ENCODE measurements at places on chromosomes 12 and 14.

DNA sequence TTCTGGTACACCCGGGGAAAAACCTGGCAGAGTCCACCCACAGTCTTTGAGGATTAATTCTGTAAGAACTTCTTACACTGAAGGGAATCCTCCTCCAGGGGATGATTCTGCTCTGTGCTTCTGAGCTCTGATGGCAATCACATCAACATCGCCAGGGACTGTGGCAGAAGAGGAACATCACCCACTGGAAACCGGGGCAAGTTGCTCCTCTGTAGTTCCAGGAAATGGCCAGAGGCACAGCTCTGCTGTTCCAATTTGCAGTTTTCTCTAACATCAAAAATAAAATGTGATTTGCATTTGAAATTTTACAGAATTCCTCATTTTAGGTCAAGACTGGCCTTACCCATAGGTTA is 207.6 kb downstream of the DAD1 start:
- DNase-seq, result no peak

DNA sequence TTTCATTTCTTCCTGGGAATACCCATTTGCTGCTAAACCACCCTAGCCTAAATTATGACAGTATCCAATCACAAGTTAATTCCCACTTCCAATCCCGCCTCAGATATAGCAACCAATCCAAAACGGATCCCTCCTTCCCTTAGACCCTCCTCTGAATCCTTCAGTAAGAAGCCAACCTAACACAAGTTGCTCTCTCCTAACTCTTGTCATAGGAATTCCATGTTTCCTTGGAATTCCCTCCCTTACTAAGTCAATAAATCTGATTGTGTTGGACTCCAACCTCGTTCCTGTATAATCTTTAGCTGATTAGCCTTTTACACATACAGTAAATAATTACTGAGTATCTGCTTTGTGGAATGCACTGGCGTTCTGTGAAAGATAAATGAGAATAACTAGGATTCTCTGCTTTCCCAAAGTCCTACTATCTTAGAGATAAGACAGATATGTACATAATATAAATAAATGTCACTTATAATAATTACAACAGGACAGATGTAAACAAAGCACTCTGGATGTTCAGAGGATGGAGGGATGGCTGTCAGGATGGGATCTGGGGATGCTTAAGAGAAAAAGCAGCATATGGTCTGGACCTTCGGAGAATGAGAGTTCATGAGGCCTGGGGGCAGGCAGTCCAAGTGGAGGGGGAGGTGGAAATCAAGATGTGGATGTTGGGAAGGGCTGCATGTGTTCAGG is 185.8 kb upstream of the SOX5 start:
- DNase-seq, result no peak

DNA sequence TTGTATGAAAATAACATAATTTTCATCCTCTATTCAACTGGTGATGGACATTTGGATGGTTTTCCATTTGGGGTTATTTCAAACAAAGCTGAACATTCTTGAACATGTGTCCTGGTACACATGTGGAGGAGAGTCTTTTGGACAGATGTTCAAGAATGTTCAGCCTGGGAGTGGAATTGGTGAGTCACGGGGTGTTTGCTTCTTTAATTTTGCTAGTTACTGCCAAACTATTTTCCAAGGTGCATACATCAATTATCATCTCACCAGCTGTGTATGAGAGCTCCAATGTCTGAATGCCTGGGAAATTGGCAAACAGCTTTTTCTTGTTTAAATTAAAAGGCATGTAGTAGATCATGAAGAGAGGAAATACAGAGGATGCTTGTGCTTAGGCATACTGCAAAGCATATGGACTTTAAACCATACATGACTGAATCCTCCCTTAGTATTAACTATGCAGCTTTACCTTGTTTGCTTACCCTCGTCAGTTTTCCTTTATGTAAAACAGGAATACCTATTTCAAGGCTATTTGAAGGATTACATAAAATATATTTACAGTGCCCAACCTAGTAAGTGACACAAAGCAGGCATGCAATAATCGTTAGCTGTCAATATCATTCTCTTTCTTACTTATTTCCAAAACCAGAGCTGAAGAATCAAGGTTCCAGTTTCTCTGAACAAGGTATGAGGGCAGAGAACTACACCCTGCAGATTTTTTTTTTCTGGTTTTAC is 152.1 kb downstream of the ITPR2 start:
- no peak for DNase-seq

DNA sequence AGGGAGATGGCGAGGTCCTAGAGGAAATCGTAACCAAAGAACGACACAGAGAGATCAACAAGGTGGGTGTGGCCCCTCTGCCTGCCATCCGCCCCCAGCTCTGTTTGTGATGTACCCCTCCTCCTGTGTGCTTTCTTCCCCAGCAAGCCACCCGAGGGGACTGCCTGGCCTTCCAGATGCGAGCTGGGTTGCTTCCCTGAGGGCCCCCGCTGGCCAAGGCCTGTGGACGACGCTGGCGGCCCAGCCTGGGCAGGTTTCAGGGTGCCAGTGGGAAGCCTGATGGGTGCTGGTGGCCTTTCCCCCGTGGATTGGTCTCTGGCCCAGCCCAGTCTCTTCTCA is 2.0 kb downstream of the ARL6IP4 start:
- no peak for DNase-seq

GRCh38 chr12:48247181-48247966 is 44.3 kb upstream of the OR10AD1 start:
- DNase-seq, result no peak

- no peak for DNase-seq
Measured at GRCh38 chr12:116441292-116441691, 117.9 kb upstream of the MAP1LC3B2 start.

GRCh38 chr12:113935459-113935858 is 30.7 kb downstream of the RBM19 start:
- DNase-seq, result no peak

- DNase-seq, result no peak
Measured at GRCh38 chr12:108516511-108517275, 1.6 kb downstream of the FICD start.

GRCh38 chr12:11716794-11717518 is 67.5 kb downstream of the ETV6 start:
- DNase-seq, result no peak

DNA sequence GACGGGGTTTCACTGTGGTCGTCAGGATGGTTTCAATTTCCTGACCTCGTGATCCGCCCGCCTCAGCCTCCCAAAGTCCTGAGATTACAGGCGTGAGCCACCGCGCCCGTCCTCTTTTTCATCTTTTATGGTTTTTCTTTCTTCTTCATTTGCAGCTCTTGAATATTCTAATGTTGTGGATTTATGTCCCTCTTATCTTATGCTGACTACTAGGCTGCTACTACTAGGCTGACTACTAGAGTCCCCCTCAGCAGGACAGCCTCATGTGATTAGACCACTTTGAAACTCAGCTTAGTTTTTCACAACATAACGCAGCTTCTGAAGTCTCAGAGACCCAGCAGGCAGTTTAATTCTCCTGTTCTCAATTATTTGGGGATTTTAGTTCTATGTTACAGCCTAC is 857 bp upstream of the CLEC4E start:
- no peak for DNase-seq

- no peak for DNase-seq
Measured at GRCh38 chr12:107325075-107325608, 231.8 kb upstream of the CRY1 start.

GRCh38 chr12:70581208-70581607 is 56.0 kb downstream of the PTPRB start:
- no peak for DNase-seq

- DNase-seq, result no peak
Measured at GRCh38 chr14:69270097-69270496, 10.1 kb downstream of the GALNT16 start.

GRCh38 chr14:32679927-32680612 is 258.6 kb upstream of the NPAS3 start:
- DNase-seq, result no peak

DNA sequence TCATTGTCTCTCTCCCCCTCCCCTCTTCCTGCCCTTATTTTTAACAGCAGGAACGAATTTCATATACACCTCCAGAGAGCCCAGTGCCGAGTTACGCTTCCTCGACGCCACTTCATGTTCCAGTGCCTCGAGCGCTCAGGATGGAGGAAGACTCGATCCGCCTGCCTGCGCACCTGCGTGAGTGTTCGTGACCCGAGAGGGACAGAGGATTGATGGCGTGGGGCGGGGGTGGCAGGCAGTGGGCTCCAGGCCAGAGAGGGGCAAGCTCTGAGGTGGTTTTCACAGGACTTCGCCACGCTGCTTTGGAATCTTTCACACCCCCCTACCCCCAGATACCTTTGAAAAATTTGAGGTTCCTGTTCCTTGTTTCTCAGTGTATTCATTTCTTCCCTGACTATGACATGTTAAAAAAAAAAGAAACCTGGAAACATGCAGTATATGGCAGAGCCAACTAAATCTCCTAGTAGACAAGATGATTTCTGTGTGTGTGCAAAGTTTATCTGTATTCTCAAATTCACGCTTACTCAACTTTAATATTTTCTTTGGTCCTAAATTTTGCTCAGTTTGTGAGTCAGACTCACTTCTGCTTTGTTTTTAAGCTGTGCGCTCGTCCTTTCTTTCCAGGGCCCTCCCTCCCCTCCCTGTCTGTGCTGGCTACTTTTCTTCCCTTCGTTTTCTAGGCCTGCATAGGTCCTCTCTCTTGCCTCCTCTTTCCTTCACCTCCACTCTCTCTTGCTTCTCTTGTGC is 103.1 kb downstream of the ETV6 start:
- DNase-seq, result no peak

GRCh38 chr14:101194373-101195308 is 291.1 kb upstream of the RTL1 start:
- DNase-seq, result no peak

- DNase-seq, result no peak
Measured at GRCh38 chr12:28887461-28887990, 261.6 kb upstream of the FAR2 start.

GRCh38 chr12:90299121-90299520 is 590.5 kb upstream of the ATP2B1 start:
- DNase-seq, result no peak

- DNase-seq, result no peak
Measured at GRCh38 chr12:76201316-76201715, 116.8 kb upstream of the NAP1L1 start.

GRCh38 chr12:1523046-1523445 is 71.3 kb downstream of the FBXL14 start:
- DNase-seq, result no peak

GRCh38 chr12:26935636-26936378 is 2.0 kb downstream of the INTS13 start:
- no peak for DNase-seq

DNA sequence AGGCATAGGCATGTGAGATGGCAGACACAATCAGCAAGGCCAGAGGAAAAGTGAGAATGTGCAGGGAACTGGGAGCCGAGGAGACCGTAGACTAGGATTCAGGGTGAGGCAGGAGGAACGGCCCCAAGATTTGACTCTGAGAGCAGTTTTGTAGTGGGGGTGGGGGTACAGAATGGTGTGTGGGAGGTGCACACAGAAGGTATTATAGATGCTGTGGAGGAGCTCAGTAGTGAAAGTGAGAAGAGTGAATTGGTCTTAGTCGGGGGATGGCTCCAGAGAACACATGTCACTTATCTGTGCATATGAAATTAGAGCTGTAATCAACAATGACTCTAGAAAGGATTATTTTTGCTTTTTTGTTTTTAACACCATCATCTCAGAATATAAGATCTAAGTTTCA is 11.9 kb downstream of the ZNF664 start:
- no peak for DNase-seq

- no peak for DNase-seq
Measured at GRCh38 chr12:48329199-48329939, 21.4 kb downstream of the ZNF641 start.

- no peak for DNase-seq
Measured at GRCh38 chr12:103686026-103686425, 99.0 kb downstream of the STAB2 start.

DNA sequence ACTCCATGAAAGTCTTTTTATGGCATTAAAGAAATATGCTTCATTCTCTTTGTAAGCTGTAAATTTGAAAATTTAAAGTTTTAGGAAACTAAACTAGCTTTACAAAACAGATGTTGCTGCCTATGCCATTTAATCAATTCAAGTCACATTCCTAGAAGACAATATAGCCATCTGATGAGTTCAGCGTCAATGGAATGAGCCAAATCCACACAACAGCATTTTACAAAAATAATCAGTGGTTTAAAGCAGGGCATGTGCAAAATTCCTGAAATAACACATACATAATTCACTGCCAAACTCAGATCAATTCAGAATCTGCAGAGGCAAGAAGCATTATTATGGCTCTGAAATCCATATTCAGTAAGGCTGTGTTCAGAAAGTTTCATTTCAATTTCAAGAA is 75.6 kb downstream of the MED13L start:
- DNase-seq, result no peak

DNA sequence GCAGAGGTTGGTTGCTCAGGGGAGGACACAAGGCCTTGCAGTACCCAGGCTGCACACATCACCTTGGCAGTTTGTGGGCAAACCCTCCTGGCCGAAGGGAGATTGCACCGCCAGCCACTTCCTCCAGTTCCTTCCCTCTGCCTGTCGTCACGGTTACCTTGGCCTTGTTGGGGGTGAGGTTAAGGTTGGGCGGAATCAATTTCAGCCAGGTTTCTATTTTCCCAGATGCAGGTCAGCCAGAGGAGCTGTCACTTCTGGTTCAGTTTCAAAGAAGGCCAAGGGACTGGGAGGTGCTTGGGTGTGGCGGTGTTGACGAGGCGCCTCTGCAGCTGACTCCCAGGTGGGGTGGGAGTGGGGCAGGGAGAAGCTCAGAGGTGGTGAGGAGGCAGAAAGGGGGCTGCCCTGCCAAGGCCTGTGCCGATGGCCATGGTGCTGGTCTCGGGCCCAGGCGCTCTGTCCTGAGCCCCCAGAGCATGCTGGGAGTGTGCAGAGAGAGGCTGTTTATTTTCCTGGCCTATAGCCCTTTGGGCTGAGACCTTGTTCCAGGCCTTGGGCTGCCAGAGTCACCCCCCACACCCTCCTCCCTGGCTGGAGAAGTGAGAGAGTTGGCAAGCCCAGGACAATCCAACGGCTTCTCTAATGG is 31.4 kb downstream of the JDP2 start:
- DNase-seq, result no peak
